CD8-positive, alpha-beta memory T cell (primary cell): ENCODE measurements at places on chromosomes 4 and X. TPM values are rescaled to one million over a fixed set of nuclear protein-coding genes. Genes with fewer than 3 reads are reported as not detected.

- H3K36me3 ChIP-seq, result no peaks in the 10 kb centered on the region
- H3K27me3 ChIP-seq, result no peaks in the 10 kb centered on the region
- no peak overlapping the region for H3K27ac ChIP-seq
- H3K4me1 ChIP-seq, result no peaks in the 10 kb centered on the region
- no peak overlapping the region for H3K4me3 ChIP-seq
These were observed 98.7 kb downstream of the KLHL34 start for GRCh38 chrX:21559417-21559816.

- no peak overlapping the region for H3K27ac ChIP-seq
- no peaks in the 10 kb centered on the region for H3K27me3 ChIP-seq
- H3K4me3 ChIP-seq, result no peak overlapping the region
- H3K4me1 ChIP-seq, result no peaks in the 10 kb centered on the region
- no peaks in the 10 kb centered on the region for H3K36me3 ChIP-seq
These were observed 1183.2 kb upstream of the ADGRL3 start for GRCh38 chr4:60016971-60017370.

GRCh38 chr4:68396756-68397155 lies 46.9 kb upstream of the YTHDC1 start:
- no peak overlapping the region for H3K4me3 ChIP-seq
- H3K27me3 ChIP-seq, result no peaks in the 10 kb centered on the region
- H3K27ac ChIP-seq, result no peak overlapping the region
- no peaks in the 10 kb centered on the region for H3K36me3 ChIP-seq

DNA sequence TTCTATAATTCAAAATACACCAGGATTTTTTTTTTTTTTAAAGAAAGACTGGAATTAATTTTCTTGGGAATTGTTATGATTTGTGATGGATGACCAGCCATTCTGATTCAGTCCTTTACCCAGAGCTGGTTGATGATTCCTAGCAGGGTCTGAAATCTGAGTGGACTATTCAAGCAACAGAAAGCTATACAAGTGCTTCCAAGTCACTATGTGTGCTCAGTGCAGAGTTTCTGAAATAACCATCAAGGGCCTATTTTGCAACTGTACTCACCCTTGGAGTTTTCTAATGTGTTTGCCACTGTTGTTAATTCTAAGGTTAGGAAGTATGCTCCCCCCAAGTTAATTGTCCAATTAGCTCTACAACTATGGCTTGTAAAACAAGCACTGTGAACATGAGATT lies 137.7 kb upstream of the RAPGEF2 start:
- no peaks in the 10 kb centered on the region for H3K4me1 ChIP-seq
- H3K36me3 ChIP-seq, result no peaks in the 10 kb centered on the region
- no peak overlapping the region for H3K27ac ChIP-seq
- no peaks in the 10 kb centered on the region for H3K27me3 ChIP-seq

- no peak overlapping the region for H3K4me3 ChIP-seq
- H3K27me3 ChIP-seq, result no peaks in the 10 kb centered on the region
- no peak for DNase-seq
- no peak overlapping the region for H3K27ac ChIP-seq
- H3K36me3 ChIP-seq, result no peaks in the 10 kb centered on the region
These were observed 126.0 kb downstream of the LDB2 start for GRCh38 chr4:16772366-16772850.

DNA sequence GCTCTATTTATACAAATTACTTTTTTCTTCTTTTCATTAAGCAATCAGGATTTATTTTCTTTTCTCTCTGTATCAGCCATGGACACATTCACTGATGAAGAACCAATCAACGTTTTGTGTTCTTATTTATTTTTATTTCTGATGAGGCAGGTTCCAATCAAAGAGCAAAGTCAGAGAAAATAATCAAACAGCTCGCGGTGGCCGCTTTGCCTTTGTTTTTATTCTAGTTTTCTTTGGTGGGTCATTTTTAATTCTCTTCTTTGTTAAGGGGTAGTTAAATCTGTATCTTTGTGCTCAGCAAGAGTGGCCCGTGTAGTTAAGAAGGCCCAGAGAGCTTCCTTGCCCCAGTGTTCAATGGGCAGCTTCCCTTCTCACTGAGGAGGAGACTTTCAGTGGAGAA lies 71.4 kb downstream of the FBXO8 start:
- no peaks in the 10 kb centered on the region for H3K36me3 ChIP-seq
- peaks cover 62% of the 10 kb centered on the region for H3K27me3 ChIP-seq
- no peak overlapping the region for H3K27ac ChIP-seq
- DNase-seq, result no peak

GRCh38 chr4:183906739-183907651 lies 1.9 kb downstream of the STOX2 start:
- no peaks in the 10 kb centered on the region for H3K4me1 ChIP-seq
- no peak overlapping the region for H3K27ac ChIP-seq
- peaks cover 11% of the 10 kb centered on the region for H3K27me3 ChIP-seq

DNA sequence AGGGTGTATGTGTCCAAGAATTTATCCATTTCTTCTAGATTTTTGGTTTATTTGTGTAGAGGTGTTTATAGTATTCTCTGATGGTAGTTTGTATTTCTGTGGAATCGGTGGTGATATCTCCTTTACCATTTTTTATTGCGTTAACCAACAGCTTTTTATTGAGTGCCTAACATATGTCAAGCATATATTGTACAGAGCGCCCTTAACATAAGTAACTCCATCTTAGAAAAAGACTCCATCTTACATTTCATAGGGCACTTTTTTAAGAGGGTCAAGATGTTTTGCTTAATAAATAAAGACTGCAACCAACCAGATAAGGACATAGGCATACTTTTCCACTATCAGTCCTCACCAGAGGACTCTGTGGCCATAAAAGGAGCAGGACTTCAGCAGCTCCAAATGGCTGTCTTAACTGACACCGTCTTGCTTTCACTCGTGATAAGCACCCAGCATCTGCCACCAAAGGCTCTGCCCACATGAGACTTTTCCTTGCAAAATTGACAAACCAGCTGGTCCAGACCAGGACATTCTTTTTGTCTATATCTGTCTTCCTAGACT lies 75.0 kb downstream of the HS6ST2 start:
- no peaks in the 10 kb centered on the region for H3K36me3 ChIP-seq
- no peaks in the 10 kb centered on the region for H3K4me1 ChIP-seq
- no peak overlapping the region for H3K27ac ChIP-seq
- no peak for DNase-seq
- no peak overlapping the region for H3K4me3 ChIP-seq

- no peak for DNase-seq
- H3K4me3 ChIP-seq, result no peak overlapping the region
- no peak overlapping the region for H3K27ac ChIP-seq
- no peaks in the 10 kb centered on the region for H3K27me3 ChIP-seq
These were observed 161.2 kb upstream of the NUDT6 start for GRCh38 chr4:123083646-123084045.

GRCh38 chr4:107467461-107467860 lies 252.6 kb downstream of the PAPSS1 start:
- no peaks in the 10 kb centered on the region for H3K36me3 ChIP-seq
- H3K4me3 ChIP-seq, result no peak overlapping the region
- no peak overlapping the region for H3K27ac ChIP-seq
- no peak for DNase-seq
- H3K27me3 ChIP-seq, result no peaks in the 10 kb centered on the region

The PLP1 gene
- total RNA-seq, result not detected

The PNMA5 gene
- total RNA-seq, result not detected

The ARSJ gene
- total RNA-seq, result not detected

The CPE gene
- total RNA-seq, result not detected

The RTL3 gene
- total RNA-seq, result not detected

The TEX13C gene
- not detected for total RNA-seq
